DMS 273 treated with DMSO at 0.1 percent for 48 hours (cell line): ENCODE measurements at places on chromosomes 5 and 9.

GRCh38 chr5:59503220-59503619, 390.3 kb downstream of the PDE4D start:
- DNase-seq, result no peak

GRCh38 chr5:94777056-94777880, 158.8 kb downstream of the SLF1 start:
- no peak for DNase-seq

GRCh38 chr9:113359385-113359784, 10.0 kb downstream of the BSPRY start:
- no peak for DNase-seq

DNA sequence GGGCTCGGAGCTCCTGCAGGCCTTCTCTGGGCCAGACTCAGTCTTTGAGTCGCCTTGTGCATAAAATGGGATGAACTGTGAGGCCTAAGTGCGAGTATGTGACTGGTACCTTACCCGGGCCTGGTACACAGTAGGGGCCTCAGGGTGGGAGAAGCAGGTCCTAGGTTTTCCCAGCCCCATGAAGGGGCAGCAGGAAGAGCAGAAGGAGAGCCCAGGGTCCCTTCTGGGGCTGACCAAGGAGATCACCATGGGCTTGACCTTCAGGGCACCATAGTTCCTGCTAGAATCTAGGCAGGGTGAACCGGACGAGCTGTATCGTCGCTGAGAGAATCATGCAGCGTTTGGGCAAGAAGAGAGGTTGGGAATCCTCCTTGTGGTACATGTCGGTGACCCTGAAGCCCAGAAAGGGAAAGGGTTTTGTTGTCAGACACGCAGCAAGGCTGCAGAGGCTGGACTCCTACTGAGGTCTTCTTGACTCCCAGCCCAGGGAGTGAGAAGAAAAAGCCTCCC, 373 bp upstream of the PHYKPL start:
- DNase-seq, result no peak

GRCh38 chr9:3852545-3852944, 326.7 kb upstream of the RFX3 start:
- DNase-seq, result no peak
